ENCODE measurements at places on chromosomes 7 and 10.
A peak's percentile ranks its signal among the peaks of the same experiment; 100 is the strongest.

DNA sequence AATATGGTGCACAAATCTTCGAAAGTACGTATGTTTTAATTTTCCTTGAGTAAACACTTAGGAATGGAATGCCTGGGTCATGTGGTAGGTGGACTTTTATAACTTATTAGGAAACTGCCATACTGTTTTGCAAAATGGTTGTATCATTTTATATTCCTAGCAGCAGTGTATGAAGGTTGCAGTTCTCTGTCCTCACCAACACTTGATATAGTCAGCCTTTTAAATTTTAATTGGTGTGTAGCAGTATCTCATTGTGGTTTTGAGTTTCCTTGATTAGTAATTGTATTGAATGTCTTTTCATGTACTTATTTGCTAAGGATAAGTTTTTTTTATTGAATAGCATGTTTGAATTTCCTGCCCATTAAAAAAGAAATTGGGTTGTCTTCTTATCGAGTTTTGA lies 926 bp upstream of the PCBD1 start:
- no peak for DNase-seq

DNA sequence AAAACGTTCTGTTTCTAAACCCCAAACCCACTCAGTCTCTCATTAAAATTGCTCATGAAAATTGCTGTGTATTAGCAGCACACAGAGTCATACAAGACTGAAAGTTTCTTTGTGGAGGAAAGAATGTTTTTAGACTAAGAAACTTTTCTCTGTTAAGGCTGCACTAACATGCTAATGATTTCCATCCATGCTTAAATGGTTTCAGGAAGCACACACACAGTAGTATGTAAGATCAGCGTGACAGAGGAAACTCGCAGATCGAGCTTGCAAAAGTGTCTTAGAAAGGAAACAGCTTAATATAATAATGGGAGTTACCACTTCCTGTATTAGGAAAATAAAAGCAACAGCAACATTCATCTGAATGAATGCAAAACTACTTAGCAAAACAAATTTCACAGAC lies 112.7 kb downstream of the ICA1 start:
- DNase-seq, result no peak

GRCh38 chr10:117439243-117439912 lies 64.1 kb upstream of the PDZD8 start:
- peak; percentile 93 for DNase-seq

- DNase-seq, result no peak
These were observed 81.7 kb downstream of the RNF216 start for GRCh38 chr7:5699467-5700384.

GRCh38 chr10:117936566-117936965 lies 110.2 kb downstream of the RAB11FIP2 start:
- no peak for DNase-seq

- peak; percentile 35 for DNase-seq
These were observed 46.3 kb downstream of the INSYN2A start for GRCh38 chr10:127150136-127150535.

GRCh38 chr7:106223156-106223555 lies 61.6 kb downstream of the NAMPT start:
- no peak for DNase-seq

GRCh38 chr7:70355198-70356020 lies 757.1 kb downstream of the AUTS2 start:
- no peak for DNase-seq

DNA sequence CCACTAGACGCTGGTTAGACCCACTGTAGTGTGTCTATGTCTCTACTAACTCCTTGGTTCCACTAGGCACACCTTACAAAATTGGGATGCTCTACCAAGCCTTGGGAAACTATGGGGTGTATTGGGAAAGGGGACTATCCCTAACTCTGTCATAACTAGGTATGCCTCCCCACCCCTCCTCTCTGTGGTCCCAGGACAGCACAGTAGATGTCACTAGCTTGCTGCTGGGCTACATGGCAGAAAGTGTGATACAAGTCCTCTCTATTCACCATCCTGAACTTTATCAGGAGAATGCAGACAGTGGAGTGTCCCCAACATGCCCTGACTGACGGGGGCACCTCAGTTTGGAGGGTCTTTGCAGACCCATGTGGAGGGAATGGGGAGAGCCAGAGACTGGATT lies 30.3 kb upstream of the TMEM273 start:
- DNase-seq, result no peak

DNA sequence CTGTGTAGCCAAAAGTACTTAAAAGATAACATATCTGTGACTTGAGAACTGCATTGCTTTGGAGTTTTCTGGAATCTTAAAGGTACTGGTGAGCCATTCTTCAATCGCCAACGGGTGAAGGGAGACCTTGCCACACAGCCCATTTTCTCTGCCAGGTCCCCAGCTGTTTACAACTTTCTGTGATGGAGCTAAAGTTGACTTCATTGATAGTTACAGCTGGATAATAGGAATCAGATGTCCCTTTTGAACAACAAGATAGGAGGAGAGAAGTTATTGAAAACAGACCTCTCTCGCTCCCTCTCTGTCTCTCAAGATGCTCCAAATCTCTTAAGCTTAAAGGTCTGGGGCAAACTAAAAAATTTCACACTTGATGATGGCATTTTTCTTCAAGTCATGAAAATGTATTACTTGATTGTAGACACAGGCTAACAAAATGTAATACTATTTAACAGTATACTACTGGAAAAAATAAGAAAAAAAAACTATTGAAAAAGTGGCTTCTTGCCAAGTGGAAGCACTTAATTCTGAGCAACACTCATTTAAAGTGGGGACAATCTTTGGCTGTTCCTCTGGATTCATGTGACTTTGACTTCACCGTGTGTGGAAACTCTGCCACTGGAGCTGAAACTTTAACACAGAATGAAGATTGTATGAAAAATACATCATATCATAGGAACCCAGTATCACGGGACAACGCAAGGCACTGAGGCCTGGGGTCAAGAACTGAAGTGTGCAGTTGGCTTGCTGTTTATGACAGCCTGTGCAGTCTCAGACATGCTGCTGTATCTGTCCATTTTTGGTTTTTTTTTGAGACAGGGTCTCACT lies 78.4 kb upstream of the AFAP1L2 start:
- DNase-seq, result no peak

GRCh38 chr7:7829667-7830066 lies 111.3 kb upstream of the RPA3 start:
- no peak for DNase-seq
